SHP77 (cell line): ENCODE measurements at places on chromosomes 16 and 17.

GRCh38 chr16:81493755-81494433 is 49.3 kb downstream of the CMIP start:
- peak; percentile 19 for DNase-seq

GRCh38 chr16:23889189-23889588 is 53.4 kb downstream of the PRKCB start:
- DNase-seq, result no peak

- DNase-seq, result peak; percentile 77
Observed at GRCh38 chr16:30956601-30957455, 726 bp upstream of the SETD1A start.

DNA sequence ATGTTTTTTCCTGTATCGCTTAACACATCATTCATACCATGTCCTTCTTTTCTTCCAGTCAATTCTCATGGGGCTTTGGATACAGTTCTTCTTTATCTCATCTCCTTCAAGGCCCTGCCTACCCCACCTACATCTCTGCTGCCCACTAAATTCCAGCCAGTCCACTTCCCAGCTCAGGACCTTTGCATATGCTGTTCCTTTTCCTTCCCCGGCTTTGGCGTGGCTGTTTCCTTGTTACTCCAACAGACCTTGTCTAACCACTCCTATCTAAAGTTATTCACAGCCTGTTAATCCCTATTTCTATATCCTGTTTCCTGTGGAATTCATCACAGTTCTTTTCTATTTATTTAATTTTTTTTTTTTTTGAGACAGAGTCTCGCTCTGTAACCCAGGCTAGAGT is 6.6 kb upstream of the STAT3 start:
- DNase-seq, result no peak

- DNase-seq, result no peak
Observed at GRCh38 chr16:87190288-87191230, 126.6 kb downstream of the C16orf95 start.

- DNase-seq, result no peak
Observed at GRCh38 chr17:43784068-43784467, 3.8 kb downstream of the CFAP97D1 start.

DNA sequence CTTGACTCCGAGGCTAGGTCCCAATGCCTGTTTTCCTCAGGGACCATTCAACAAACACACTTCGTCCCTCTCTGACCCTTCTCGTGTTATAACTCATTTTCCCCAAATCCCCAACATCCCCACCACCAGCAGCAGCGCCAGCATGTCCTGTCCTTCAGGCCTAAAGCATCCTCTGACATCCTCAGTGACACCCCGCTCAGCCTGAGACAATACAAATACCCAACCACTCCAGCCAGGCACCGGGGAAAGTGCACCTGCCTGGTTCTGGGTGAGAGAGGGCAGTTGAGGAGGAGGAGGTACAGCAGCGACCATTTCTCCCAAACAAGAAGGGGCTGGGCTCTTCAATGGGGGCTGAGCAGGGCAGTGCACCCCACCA is 4.7 kb downstream of the MNT start:
- peak; percentile 52 for DNase-seq

- DNase-seq, result no peak
Observed at GRCh38 chr17:10837921-10838320, at the start of gene PIRT. Gene PIRT, minus strand, starts transcription at chr17:10838087. Its CDS starts 12,442 bp downstream, at chr17:10825645.

DNA sequence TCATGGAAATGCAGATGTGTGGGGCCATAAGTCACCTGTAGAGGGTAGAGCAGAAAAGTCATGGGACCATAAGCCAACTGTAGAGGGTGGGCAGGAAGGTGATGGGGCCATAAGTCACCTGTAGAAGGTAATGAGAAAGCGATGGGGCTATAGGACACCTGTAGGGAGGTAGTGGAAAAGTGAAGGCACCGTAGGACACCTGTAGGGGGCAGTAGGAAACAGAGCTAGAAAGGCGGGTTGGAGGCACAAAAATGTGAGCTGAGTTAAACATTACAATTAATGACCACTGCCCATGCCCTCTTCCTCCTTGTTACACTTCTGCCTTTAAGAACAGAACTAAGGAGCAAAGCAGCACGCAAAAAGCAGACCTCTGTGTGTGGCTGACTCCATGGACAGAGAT is 150.1 kb downstream of the SHISA6 start:
- DNase-seq, result no peak
